ENCODE measurements at places on chromosomes 11 and 22.

GRCh38 chr11:9765320-9766101 is 101.6 kb downstream of the SWAP70 start:
- DNase-seq, result peak; percentile 85

DNA sequence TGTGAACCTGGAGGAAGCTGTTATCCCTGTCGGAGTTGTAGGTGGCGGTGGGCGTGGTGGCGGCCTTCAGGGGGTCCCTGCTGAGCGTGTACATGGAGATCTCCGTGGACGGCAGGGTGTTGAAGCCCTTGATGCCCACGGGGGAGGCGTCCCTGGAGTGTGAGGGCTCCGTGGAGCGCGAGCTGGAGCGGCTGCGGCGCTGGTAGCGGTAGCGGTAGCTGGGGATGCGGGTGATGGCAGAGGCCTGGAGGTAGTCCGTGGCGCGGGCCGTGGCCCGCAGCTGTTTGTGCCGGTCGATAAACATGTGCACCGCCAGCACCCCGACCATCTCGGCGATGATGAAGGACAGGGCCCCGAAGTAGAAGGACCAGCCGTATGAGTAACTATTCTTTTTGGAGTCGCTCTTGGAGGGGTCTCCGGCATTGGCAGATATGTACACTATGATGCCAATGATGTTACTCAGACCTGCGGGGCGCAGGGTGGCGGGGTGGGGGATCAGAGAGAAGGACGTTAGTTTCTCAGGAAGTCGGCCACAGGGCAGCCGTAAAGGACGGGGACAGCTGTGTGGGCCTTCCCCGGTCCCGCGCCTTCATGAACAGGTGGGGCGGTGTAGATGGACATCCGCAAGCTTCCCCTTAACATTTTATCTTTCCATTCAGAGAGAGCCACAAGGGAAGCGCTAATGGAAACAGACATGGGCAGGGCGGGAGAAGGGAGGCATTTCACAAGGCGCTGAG is 35.6 kb upstream of the EIF3D start:
- no peak for DNase-seq

GRCh38 chr11:67300756-67301312 is 2.5 kb upstream of the SSH3 start:
- no peak for DNase-seq

DNA sequence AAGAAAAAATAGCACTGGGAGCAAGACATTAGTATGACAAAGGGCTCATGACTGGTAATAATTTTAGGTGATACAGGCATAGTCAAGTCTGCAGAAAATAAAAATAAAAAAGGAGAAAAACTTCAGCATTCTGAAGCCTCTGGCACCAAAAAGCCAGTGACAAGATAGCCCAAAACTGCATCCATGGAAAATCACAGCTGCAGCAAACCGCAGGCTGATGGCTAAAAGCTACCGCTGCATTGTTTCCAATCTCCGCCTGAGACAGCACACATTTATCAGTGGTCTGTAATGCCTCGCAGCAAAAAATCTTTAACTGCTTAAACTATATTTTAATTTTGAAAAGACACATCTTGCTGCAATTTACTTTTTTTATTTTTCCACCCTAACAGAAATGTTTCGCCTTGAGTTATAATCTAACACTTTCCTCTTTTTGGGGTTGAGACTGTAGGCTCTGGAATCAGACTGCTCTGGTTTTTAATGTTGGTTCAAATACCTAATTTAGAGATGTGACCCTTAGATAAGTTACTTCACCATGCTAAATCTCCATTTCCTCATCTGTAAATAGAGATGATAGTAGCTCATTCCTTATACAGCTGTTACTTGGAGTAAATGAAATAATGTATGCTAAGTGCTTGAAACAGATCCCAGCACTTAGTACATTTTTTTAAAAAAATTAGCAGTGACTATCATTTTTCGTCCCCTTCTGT is 42.0 kb upstream of the FIBIN start:
- DNase-seq, result no peak

DNA sequence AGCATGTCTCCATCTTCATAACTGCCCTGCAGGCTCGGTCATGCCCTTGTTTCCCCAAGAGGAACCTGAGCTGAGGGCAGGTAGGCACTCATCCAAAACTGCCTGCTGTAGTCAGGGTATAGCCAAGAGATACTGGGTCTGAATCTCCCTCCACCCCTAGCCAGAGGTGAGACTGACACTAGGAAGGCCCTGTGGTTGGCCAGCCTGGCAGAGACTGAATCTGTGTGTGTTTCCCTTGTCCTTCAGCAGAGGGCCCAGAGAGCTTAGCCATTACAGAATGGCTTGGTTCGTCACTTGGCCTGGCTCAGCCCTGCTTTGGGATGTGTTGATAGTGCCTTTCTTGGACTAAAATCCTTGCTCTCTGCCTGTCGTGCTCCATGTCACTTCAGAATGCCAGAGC is 79.3 kb upstream of the SUSD2 start:
- DNase-seq, result no peak

- DNase-seq, result no peak
Measured at GRCh38 chr11:82830746-82831145, 69.5 kb downstream of the PRCP start.

DNA sequence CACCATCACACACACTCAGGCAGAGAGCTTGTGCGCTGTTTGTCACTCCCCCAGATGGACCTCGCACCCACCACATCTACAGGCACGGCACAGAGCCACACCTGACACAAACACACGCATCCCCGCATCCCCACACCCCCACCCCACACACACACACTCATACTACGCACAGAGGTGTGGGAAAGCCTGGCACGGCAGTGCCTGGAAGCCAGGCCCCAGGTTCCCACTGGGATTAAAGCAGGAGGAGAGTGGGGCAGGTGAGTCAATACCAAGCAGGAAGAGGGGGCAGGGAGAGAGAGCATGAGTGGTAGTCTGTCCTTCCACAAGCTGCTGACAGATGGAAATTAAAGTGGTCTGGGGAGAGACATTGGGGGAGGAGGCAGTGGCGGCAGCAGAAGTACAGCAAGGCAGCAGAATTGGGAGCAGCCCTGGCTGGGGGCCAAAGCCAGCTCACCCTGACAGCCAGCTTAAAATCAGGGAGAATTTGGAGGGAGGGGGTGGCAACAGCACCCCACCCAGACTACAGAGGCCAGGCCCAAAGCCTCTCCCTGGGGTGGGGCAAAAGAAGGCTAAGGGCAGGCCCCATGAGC is 20.7 kb downstream of the TNKS1BP1 start:
- DNase-seq, result no peak

GRCh38 chr11:128026596-128026995 is 560.8 kb downstream of the ETS1 start:
- peak; percentile 82 for DNase-seq

- no peak for DNase-seq
Measured at GRCh38 chr22:28889478-28890024, 6.2 kb downstream of the ZNRF3 start.

- no peak for DNase-seq
Measured at GRCh38 chr11:87447606-87448005, 409.9 kb downstream of the TMEM135 start.

GRCh38 chr11:115544422-115544948 is 40.3 kb upstream of the CADM1 start:
- DNase-seq, result no peak

- no peak for DNase-seq
Measured at GRCh38 chr11:102467080-102467708, 14.6 kb upstream of the TMEM123 start.

GRCh38 chr11:130873761-130874160 is 42.5 kb downstream of the SNX19 start:
- no peak for DNase-seq

Data from muscle of back (tissue), 13 donors.